Left renal pelvis (tissue), 4 donors: ENCODE measurements at places on chromosomes 7 and 10.

GRCh38 chr7:36021367-36021766 lies 131.7 kb upstream of the EEPD1 start:
- DNase-seq, result no peak

DNA sequence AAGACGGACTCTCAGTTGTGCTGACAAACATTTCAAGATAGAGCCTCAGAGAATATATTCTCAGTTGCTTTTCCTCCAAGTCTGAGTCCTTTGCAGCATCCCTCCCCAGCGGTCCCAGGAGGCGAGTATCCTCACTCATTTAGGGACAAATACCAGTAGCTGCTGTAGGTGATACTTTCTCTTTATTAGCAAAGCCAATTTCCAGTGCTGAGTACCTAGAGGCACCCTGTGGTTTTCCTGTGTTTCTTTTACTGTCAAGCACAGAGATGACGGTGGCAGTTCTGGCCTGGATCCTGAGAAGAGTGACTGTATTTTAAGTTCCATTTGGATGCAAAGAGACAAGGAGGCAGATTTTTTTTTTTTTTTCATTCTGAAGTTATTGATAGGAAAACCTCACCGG lies 1058.4 kb downstream of the SORCS3 start:
- DNase-seq, result no peak

GRCh38 chr10:7117177-7117799 lies 293.5 kb downstream of the SFMBT2 start:
- no peak for DNase-seq

DNA sequence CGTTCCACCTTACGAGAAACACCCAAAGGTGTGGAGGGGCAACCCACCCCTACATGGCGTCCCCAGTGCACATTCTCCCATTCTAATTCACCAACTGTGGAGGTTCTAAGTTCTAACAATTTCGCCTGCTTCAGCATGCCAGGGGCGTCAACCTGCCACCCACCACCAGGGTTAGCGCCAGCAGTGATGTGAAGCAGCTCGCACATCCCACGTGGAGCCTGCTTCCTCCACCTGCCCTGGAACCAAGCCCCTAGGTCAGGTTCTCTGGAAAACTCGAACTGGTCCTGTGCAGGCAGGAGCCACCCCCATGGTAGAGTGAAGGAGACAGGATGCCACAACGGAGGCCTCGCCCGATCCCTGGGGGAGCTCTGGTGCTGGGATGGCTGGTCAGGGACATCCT lies 33.3 kb upstream of the FXYD4 start:
- DNase-seq, result no peak
